ENCODE measurements at places on chromosomes 4 and X.

DNA sequence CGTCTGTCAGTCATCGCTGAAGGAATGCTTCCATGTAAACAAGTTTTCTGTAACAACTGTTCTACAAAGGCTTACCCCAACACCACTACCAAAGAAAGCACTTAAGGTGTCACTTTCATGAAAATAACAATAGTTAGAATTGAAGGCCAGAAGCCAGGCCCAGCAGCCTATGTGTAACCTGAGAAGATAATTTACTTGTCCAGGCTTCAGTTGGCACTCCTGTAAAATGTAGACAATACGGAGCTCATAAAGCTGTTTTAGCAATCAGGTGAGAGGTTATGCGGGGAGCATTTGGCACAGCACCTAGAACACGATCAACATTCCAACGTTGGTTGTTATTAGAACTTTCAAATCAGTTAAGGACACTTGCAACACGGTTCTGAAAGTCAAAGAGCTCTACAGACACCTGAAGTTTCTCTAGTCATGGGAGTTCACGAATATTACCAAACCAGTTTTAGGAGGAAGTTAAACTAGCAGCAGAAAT is 15.7 kb downstream of the ADGRA3 start:
- DNase-seq = no peak

- DNase-seq = no peak
Observed at GRCh38 chr4:47642191-47642830, 157.2 kb downstream of the ATP10D start.

GRCh38 chrX:16606142-16606720 is 43.7 kb upstream of the S100G start:
- no peak for DNase-seq

DNA sequence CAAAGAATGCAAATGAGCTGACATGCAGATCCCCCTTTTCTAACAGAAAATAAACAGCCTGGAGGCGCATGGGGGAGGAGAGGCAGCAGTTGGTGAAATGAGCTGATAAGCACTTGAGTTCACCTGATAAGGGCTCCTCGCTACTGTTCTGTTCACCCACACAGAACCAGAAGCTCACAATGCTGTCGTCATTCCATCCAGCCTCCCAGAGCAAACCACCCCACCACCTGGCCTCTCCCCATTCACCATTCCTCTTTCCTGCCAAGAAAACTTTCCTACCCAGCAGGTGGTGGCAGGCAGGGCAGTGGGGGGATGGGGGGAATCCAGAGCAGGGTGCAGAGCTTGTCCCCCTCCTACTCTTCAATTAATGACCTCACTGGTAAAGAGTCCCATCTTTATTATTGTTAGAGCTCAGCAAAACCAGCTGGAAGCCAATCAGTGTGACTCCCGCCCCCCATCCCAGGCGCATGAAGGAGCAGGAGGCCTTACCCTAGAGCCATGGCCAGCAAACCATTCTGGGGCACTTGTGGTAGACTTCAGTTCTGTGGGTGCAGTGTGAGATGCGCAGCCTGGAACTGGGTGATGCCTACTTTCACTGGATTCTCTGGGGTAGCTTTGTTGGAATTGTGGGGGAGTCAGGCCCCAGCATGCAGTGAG is 350.3 kb downstream of the ZIC3 start:
- DNase-seq = no peak
